CD4-positive, alpha-beta T cell treated with Interleukin-12 subunit alpha and Interleukin-12 subunit beta, for 1 hour (primary cell): ENCODE measurements at places on chromosomes 7 and 10.
A peak's percentile ranks its signal among the peaks of the same experiment; 100 is the strongest.

GRCh38 chr10:34778237-34778636, 36.9 kb downstream of the PARD3 start:
- no peak for DNase-seq

- DNase-seq, result no peak
Observed at GRCh38 chr7:146659732-146660131, 543.1 kb downstream of the CNTNAP2 start.

DNA sequence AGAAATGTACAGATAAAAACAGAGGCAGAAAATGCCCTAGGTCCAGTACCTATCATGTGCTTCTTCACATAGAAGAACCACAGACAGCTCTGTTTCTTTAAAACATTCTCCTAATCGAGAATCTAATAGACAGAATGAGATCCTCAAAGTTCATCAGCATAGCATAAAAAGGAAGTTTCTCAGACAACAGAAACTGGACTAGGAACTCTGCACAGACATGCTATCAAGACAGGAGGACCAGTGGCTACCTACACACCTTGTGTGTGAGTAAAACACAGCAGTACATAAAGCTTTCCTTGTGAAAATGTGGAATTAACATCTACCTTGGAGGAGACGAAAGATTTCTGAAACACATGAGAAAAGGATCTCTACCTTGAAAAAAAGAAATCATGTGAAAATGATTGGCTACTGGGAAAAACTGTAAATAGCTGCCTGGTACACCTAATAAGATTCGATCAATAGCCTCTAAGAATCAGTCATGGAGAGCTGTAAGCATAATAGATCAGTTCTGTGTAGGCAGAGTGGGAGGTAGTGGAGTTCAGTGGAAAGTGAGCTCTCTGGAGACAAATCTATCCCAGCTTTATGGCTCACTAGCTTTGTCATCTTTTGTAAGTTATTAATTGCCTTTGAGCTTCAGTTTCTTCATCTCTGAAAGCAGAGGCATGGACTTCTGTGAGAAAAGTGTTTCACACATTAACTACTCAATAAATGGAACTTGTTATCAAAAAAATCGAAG, 26.7 kb downstream of the ELAPOR2 start:
- DNase-seq, result no peak

GRCh38 chr7:103810112-103810744, 179.2 kb downstream of the RELN start:
- no peak for DNase-seq

- DNase-seq, result no peak
Observed at GRCh38 chr7:72222136-72222535, 190.0 kb downstream of the CALN1 start.

- peak; percentile 39 for DNase-seq
Observed at GRCh38 chr10:113854761-113855588, 514 bp downstream of the NHLRC2 start.

- no peak for DNase-seq
Observed at GRCh38 chr10:122530177-122530576, 30.4 kb upstream of the DMBT1 start.

GRCh38 chr7:10723832-10724231, 249.8 kb upstream of the PHF14 start:
- no peak for DNase-seq

DNA sequence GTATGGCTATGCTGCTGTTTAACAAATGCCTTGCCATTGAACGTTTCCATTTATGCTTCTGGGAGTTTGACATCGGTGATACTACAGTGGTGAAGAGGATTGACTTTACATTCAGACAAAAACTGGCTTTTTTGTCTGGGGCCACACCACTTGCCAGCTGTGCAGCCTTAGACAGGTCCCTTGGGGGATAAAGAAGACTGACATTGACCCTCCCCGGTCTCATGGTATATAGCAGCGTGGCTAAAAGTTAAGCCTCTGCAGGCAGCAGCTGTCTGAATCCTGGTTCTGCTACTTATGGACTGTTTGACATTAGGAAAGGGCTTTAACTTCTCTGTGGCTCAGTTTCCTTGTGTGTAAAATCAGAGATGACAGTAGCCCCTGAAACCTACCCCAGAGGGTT, 42.0 kb upstream of the PTF1A start:
- DNase-seq, result no peak

DNA sequence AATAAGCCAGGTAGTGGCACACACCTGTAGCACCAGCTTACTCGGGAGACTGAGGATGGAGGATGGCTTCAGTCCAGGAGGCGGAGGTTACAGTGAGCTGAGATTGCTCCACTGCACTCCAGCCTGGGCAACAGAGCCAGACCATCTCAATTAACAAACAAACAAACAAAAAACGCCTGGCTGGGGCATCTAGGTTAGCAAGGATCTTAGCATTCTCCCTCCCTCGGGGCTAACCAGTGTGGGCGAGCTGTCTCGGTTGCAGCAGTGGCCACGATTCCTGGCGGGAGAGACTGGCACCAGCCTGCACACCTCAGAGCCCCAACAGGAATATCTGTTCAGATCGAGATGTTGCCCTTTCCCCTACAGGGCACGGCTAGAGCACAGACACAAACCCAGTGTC, 91.3 kb upstream of the KCTD7 start:
- no peak for DNase-seq

- DNase-seq, result no peak
Observed at GRCh38 chr10:82392533-82392932, 517.5 kb downstream of the NRG3 start.

DNA sequence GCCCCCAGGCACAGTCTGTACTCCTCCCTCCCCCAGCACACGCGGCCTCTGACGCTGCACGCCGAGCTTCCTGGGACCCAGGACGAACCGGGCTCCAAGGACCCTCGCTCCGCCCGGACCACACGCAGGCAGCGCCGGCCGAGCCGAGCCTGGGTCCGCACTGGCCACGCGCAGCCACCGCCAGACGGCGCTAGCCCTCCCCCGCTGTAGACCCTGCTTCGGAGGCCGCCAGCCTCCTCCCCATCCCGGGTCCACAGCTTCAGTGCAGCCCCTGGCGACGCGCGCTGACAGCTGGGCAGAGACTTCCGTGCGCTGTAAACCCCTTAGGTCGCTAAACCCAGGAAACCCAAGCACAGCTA, 936 bp upstream of the TCERG1L start:
- DNase-seq, result no peak

DNA sequence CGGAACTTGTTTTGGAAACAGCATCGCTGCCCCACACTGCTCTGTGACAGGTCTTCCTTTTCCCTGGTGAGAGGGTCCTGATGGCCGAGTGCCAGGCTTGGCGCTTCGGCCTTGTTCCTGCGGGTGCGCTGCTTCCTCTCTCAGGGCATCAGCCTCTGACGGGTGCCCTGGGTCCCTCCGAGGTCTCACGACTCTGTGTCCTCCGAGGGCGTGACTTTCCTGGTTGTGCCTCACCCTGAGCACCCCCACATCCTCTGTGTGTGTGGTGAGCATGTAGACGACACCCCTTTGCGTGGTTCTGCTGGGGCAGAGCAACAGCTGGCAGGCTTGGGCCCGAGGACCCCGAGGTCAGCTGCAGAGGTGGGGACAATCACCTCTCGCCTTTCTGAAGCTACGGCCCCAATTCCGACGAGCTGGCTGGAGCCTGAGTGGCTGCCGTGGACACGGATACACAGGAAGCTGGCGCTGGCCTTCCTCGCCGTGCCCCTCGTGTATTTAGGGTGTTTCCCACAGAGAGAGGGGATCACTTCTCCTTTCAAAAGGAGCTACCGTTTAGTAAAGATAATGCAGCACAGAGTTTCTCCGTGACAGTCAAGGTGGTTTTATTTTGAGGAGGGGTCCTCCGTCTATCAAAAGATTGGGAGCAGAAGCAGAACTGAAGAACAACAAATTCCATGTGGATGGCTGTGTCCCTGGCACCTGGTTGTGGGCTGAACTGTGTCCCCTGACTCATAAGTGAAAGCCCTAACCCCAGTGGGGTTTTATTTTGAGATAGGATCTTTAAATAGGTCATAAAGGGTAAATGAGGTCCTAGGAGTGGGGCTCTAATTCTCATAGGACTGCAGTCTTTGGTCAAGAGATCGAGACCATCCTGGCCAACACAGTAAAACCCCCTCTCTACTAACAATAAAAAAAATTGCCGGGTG, 36.2 kb upstream of the PITRM1 start:
- DNase-seq, result no peak

- no peak for DNase-seq
Observed at GRCh38 chr10:124586142-124586541, 124.5 kb downstream of the LHPP start.

DNA sequence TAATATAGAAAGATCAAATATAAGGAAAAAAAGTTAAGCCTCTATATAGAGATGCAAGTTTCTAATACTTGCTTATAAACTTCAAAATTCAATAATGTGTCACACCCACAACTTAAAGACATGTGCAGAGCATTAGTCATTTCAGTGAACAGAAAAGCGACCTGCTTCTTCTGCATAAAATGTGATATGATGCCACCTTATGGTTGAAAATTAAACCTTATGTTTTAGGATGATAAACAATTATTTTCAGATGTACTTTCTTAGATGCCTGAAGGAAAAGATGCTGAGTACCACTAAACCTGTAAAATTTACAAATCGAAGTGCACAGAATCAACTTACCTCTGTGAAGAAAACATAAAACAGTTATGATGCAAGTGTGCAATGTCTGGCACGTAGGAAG, 96.0 kb downstream of the MTERF1 start:
- no peak for DNase-seq

- DNase-seq, result no peak
Observed at GRCh38 chr7:25408012-25408687, 179.9 kb upstream of the NPVF start.

GRCh38 chr10:70555371-70555770, 47.2 kb downstream of the PRF1 start:
- DNase-seq, result no peak

DNA sequence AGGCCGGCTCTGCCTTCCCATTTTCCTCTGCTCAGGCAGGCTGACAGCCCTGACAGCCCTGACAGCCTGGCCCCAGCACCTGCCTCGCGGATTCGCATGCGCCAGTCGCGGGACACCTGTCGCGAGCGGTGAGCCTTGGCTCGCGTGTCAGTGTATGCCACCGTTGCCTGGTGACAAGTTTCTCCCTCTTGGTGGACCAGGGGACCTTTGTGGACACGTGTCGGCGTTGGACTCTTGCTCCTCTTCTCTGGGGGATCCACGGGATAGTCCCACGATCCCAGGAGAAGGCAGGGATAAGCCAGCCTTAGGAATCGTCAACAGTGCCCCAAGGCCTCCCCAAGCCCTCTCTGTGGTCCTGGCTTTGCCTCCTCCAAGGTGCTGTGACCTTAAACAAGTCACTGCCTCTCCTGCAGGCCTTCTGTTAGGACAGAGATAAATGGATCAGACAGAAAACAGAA, 18.1 kb upstream of the ZNF273 start:
- no peak for DNase-seq

DNA sequence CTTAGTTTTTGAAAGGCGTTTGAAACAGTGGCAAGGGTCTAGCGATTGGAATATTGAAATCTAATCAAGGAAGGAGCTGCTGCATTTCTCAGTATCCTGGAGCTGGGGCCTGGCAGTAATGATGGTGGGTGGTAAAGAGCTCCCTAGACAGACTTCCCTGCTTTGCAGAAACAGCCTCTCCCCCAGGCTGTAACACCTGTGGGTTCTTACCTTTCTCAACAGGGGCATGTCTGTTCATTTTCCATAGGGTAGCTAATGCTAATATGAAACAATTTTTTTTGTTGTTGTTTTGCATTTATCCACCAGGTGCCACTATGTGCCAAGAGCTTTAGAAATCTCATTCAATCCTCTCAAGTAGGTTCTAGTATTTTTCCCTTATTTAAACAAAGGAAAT, 345.5 kb downstream of the REEP3 start:
- no peak for DNase-seq

GRCh38 chr7:1804310-1804709, 134.2 kb downstream of the ELFN1 start:
- DNase-seq, result no peak

GRCh38 chr10:126948355-126949160, 43.3 kb downstream of the DOCK1 start:
- DNase-seq, result no peak

GRCh38 chr10:122221958-122222357, 49.1 kb upstream of the BTBD16 start:
- no peak for DNase-seq

GRCh38 chr7:47827871-47828270, 120.4 kb downstream of the PKD1L1 start:
- no peak for DNase-seq

DNA sequence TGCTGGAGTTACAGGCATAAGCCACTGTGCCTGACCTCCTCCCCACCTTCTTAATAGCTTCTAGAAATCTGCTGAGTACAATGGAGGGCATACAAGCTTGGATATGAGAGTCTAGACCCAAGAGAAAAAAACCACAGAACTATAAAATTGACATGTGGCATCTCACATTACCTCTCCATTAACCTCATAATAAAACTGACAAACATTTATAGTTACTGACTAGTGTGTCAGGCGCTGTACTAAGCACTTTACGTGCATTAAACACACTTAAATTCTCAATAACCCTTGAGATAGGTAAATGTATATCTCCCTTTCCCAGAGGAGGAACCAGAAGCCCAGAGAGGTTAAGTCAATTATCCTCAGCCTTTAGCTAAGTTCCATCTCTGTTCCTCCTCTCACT, 300.5 kb upstream of the MYO3A start:
- no peak for DNase-seq

DNA sequence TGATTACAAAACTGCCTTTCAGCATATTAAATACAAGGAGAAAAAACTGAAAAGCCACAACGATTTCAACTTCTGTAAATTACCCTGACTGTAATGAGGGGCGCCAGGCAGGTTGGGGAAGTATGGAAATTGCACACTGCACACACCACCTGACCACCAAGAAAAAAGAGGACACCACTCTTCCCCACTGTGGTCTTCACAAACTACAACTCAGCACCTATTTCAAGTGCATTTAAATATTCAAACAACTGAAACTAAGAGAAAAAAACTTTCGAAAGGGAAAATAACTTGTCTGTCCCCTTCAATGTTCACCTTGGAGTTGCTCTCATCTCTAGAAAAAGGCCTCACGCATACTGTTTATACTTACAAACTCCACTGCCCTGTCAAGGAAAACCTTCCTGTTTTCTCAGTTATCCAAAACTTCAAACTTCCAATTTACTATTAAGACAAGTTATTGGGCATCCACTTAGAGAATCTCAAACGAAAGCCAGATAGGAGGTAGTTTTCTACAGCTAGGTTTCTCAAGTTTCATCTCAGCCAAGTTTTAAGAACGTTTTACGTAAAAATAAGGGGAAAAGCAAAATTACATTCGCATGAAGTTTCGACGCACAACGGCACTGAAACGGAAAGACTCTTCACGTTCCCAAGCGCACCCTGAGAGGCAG, 1.4 kb downstream of the LARP4B start:
- DNase-seq, result no peak

DNA sequence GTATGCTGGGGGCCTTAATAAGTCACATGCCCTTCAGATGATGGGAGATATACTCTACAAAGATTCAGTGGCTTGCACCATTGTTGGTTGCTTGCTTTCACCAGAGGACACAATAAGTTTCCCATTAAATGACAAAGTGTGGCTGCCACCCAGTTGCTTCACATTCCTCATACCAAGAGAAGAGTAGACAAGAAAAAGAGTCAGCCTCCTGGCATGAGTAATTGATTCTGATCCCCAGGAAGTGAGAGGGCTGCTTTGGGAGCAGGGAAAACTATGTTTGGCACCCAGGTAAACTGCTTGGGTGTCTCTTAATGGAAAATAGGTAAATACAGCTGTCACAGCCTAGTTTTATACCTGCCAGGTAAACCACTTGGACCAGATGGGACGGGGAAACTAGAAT, 66.7 kb upstream of the IL6 start:
- no peak for DNase-seq

GRCh38 chr10:102804382-102805055, 32.7 kb downstream of the CYP17A1 start:
- DNase-seq, result no peak
